ENCODE measurements at places on chromosomes 2 and 18.

DNA sequence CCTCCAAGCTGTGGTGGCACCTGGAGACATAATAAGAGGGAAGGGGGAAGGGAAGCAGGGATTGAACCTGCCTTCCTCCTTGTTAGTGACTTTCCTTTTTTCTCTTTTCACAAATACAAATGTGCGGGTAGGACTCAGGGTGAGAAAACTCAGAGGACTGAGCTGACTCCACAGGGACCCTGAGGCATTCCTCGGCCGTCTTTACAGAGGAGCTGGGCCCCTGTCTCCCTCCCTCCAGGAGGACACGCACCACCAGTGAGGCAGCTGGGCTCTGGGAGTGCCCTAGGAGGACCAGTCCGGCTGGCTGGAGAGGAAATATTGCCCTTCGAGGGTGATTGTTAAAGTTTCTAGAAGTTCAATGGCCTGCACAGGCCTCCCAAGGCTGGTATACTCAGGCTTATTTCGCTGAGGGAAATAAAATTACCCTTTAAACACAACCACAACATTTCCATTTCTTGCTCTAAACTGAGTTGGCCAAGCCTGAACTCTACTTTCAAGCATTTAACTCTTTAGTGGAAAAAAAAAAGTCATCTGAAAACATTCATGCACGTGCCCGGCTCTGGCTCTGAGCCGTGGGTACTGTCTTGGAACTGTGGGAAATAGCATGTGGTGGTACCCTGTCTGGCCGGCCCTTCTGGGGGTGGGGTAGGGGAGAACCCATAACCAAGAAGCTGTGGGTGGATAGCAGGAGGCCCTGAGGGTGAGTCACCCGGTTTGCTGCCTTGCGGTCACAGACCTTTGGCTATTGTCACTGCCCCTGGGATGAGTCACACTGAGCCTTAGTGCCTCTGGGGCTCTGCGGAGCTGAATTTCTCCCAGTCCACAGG, 116.0 kb downstream of the COPS8 start:
- DNase-seq = peak; percentile 96

GRCh38 chr2:196286821-196287220, 115.4 kb upstream of the STK17B start:
- no peak for DNase-seq

DNA sequence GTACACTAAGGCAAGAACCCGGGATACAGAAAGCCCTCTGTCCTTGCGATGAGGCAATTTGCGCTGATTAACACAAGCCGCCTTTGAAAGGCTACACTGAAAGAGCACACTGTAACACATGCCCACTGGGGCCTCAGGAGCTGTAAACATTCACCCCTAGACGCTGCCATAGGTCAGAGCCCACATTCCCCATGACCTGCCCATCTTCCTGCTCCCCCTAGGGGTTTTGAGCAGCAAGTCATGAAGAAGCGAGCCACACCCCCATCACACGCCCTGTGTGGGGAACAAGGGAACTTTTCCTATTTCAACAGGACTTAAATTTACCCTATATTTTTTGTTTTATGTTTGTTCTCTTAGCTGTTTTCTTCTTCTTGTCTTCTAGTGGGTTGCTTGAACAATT, 47.8 kb upstream of the SLC4A10 start:
- DNase-seq = no peak

GRCh38 chr2:67459761-67460160, 62.6 kb downstream of the ETAA1 start:
- DNase-seq = no peak

DNA sequence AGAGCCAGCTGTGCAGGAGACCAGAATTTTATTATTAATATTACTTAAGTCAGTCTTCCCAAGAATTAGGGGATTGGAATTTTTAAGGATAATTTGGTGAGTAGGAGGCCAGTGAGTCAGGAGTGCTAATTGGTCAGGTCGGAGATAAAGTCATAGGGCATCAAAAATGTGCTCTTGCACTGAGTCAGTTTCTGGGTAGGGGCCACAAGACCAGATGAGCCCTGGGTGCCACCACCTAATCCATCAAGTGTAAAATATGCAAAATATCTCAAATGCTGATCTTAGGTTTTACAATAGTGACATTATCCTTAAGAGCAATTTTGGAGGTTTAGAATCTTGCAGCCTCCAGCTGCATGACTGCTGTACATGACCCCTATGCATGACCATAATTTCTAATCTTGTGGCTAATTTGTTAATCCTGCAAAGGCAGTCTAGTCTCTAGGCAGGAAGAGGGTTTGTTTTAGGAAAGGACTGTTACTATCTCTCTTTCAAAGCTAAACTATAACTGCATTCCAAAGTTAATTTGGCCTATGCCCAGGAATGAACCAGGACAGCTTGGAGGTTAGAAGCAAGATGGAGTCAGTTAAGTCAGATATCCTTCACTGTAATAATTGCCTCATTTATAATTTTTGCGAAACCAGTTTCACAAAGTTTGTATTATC, 215.9 kb downstream of the RNF152 start:
- DNase-seq = peak; percentile 23

- DNase-seq = no peak
Measured at GRCh38 chr2:127360242-127360641, 27.5 kb downstream of the MAP3K2 start.

GRCh38 chr2:30136764-30137444, 9.9 kb upstream of the YPEL5 start:
- no peak for DNase-seq

DNA sequence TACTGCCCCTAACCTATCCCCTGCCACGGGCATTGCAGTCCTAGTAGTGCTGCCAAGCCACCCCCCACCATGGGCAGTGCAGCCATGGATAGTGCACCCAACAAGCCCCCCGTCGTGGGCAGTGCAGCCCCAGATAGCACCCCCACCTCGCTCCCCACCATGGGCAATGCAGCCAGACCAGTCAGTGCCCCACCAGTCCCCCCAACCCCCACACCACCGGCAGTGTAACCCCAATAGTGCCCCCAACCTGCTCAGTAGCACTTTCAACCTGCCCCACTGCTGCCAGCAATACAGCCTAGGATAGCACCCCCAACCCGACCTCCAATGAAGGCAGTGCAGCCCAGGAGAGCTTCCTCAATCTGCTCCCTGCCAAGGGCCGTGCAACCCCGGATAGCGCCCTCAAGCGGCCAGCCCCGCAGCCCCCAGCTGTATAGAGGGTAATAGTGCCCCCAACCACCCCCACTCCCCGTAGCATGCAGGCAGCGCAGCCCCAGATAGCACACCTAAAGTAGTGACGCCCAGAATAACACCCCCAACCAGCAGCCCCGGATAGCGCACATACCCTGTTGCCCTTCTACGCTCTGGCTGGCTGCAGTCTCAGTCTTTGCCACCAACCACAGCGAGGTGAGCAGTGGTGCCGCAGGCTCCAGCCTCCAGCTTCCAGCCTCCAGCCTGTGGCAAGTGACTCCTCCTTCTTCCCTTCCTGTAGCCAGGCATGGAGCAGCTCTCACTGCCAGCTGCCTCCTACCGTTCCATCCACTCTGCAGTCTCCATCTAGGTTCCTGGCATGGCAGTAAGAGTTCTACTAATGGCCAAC, 45.4 kb upstream of the ANKRD62 start:
- DNase-seq = no peak

GRCh38 chr18:56927786-56928185, 219.1 kb upstream of the BOD1L2 start:
- no peak for DNase-seq

DNA sequence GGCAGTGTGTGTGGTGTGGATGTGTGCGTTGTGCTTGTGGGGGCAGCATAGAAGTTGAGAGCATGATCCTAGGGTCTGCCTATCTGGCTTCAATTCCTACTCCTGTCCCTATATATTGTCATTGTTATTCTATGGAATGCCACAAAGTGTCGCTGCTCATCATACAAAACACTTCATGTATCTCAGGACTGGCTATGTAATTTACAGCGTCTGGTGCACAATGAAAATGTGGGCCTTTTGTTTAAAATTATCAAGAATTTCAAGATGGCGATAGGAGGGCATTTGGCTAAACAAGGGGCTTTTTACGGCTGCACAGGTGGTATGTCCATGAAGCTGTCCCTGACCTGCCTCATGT, 3.4 kb downstream of the SERPINB2 start:
- peak; percentile 44 for DNase-seq

DNA sequence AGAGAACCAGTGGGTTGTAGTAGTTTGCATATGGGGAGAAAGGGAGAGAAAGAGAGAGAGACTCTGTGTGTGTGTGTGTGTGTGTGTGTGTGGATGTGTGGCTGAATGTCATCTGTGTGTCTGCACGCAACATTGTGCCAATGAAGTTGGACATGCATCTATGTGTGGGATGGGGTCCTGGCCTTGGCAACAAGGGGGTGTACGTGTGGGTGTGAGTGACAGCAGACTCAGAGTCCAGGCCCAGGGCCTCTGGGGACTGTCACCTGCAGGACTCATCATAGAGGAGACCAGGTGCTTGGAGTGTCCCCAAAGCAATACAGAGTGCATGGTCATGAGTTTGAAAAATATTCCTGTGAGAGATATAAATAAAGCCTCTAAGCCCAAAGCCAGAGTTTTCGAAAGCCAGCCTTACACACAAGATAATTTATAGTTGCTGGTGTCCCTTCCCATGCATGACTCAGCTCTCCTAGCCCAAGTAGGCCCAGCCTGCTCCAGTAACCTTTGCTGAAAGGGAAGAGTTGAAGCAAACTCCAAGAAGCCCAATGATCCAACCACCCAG, 59.9 kb downstream of the TNP1 start:
- DNase-seq = peak; percentile 19

DNA sequence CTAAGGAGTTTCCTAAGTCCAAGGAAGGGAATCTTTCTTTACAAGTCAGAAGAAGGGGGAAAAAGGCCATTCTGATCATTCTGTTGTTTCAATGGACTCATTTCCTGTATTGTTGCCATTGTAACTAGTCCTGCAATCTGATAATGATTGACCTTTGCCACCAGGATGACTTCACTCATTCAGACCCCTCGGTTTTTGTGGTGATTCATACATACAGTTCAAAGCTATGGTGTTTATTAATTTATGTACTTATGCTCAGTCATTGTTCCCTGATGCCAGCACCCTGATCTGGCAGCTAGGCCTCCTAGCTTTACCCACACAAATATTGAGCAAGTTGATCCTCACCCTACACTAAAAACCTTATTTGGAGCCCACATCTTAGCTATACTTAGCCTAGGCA, 57.6 kb upstream of the ZNF519 start:
- no peak for DNase-seq

DNA sequence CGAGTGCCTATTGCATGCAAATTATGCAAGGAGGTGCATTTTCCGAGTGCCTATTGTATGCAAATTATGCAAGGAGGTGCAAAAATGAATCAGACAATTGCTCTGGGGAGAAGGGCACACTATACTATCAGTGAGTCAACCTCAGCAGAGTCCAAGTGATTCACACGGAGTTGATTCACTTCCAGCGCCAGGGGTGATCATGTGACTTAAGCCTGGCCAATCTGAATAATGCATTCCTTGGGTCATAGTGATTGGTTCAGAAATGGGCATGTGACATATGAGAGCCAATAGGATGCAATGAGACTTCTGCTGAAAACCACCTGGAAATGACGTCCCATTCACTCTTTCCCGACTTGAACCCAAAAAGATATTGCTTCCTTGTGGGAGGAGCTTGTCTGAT, 152.2 kb downstream of the DAW1 start:
- no peak for DNase-seq

DNA sequence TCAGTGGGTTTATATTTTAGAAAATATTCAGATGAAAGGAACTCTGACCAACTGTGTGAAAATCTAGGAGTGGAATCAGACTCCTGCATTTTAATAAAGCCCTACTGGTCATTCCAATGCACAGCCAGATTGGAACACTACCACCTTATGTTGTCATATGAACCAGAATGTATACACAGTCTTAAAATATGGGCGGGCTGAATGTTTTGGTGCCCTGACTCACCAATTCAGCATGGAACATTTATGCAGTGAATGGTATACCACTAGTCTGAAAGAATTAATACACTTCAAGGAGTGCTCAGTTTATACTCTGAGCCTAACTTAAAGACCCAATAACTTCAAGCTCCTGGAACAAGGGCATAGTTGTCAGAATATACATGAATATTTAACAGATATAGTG, 280.9 kb upstream of the TCF4 start:
- DNase-seq = peak; percentile 71

DNA sequence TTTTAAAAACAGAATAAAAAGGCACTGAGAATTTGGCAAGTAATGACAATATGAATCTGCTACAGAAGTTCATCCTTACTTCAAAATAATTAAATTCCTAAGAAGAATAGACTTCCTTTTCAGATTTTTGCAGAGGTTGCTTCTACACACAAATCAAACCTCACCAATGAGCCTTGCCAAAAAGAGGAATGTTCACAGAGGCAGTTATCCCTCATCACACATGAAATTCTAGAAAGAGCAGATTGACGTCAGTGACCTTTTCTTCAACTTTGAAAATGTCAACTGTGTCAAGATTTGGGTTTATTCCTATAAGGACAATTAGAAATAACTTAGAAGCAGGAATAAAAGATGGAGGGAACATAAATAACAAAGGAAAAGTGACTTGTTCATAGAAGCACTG, 64.6 kb downstream of the MBD2 start:
- DNase-seq = no peak

DNA sequence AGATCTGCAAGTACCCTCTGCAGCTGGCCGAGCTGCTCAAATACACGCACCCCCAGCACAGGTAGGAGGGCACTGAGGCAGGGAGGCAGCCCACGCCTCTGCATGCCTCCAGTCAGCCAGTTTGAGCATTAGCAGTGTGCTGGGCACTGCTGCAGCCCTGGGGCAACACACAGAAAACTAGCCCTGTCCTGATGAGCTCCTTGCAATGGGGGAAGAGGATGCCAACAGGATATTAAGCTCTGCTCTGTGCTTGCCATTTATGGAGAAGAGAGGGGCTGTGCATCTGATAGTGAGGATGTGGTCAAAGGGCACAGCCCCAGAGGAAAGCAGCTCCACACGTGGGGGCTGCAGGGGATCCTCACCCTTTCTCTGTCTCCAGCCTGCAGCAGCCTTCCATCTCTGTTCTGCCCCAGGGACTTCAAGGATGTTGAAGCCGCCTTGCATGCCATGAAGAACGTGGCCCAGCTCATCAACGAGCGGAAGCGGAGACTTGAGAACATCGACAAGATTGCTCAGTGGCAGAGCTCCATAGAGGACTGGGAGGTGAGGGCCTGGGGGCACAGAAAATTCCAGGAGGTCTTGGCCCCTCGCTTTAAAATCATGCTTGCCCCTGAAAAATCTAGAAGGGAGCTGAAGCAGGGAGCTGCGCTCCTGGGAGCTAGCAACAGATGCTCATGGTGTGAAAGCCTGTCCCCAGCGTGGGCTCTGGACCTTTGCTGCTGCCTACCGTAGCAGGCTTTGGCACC, 51.7 kb downstream of the FAM168B start:
- DNase-seq = no peak

- no peak for DNase-seq
Measured at GRCh38 chr2:217949447-217949846, 53.3 kb downstream of the TNS1 start.

- no peak for DNase-seq
Measured at GRCh38 chr2:132877923-132878322, 207.9 kb upstream of the LYPD1 start.
